AG04450 (cell line): ENCODE measurements at places on chromosomes 2 and 18. TPM values are rescaled to one million over a fixed set of nuclear protein-coding genes. Genes with fewer than 3 reads are reported as not detected.

GRCh38 chr2:15363734-15364133, 197.4 kb downstream of the NBAS start:
- DNase-seq = no peak

- DNase-seq = no peak
Measured at GRCh38 chr2:39491653-39492052, 54.6 kb upstream of the MAP4K3 start.

- DNase-seq = no peak
Measured at GRCh38 chr2:47616506-47616905, 166.4 kb upstream of the MSH6 start.

DNA sequence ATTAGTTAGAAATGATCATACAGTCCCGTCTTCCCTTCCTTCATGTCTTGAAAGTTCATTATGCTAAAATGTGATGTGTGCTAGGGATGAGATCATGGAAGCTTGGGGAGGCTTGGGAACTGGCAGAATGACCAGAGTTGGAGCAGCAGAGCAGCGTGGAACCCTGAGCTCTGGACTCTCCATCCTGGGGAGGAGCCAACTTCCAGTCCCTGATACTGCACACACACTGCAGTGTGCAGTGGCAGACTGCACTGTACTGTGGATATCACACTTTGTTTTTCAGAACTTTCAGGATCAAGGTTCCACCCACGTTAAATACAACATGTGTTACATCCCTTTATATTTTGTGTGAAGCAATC, 27.3 kb upstream of the GREB1 start:
- DNase-seq = no peak

- DNase-seq = no peak
Measured at GRCh38 chr18:40004246-40004645, 1950.8 kb upstream of the PIK3C3 start.

GRCh38 chr2:148586522-148587128, 57.9 kb upstream of the EPC2 start:
- DNase-seq = no peak

GRCh38 chr2:79820281-79820680, 307.4 kb downstream of the CTNNA2 start:
- DNase-seq = no peak

GRCh38 chr2:222690564-222691200, 19.2 kb downstream of the MOGAT1 start:
- peak; percentile 56 for DNase-seq

DNA sequence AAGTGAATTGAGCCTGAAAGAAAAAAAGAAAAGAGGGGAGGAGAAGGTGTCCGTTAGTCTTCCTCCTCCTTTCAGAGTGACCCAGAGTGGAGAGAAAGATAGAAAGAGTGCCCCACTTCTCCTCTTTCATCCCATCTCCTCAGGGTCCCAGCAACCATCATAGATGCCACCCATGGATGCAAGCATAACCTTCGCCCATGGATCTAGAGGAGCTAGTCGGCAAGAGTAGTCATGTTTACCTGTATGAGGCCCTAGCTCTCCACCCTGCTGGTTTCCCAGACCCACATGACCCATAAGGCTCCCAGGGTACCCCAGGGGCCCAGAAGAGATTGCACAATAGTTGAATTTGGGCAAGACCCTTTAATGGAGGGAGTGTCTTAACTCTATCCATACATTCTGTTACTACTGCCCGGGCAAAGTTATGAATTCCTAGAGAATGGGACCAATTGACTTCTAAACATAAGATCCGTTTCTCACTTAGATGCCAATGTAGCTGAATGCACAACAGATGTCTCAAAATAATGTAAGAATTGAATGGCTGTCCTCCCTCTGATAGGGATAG, 56.1 kb upstream of the CDCA7 start:
- no peak for DNase-seq

DNA sequence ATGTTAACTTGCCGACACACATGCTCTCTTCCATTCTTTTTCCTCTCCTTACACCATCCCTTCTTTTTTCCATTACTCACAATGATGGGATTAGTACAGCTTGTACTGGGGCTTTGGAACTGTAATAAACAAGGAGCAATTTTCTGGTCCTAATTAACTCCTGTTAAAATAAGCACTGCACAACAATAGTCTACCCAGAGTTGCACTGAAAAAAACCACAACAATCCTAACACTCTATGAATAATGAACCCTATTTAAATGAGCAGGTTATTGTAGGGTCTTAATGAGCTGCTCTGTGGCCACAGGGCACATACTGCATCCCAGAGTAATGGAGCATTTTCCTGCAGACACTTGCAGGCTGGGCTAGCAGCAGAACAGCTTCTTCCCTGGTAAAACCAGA, 380.3 kb downstream of the NRXN1 start:
- no peak for DNase-seq

GRCh38 chr18:62346333-62347088, 21.4 kb downstream of the TNFRSF11A start:
- no peak for DNase-seq

GRCh38 chr2:240935103-240935876, 29.2 kb downstream of the CROCC2 start:
- no peak for DNase-seq

DNA sequence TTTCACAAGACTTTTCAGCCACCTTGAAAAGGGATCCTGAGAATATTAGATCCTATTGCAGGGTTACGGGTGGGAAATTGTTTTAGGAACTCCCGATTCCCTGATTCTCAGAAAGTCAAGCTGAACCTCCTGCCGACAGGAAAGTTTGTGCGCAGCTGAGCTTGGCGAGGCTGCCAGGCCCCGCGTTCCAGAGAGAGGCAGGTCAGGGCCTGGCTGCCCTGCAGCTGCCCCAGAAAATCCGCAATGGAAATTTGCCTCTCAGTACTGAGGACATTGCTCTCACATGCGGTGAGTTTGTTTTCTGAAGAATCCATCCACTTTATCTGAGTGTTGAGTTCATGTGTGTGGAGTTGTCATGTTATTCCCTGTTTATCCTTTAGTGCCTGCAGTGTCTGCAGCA, 144.2 kb downstream of the RTP5 start:
- DNase-seq = no peak

GRCh38 chr2:64749446-64749845, 95.7 kb upstream of the SERTAD2 start:
- no peak for DNase-seq

- DNase-seq = no peak
Measured at GRCh38 chr2:141417246-141417797, 713.5 kb downstream of the LRP1B start.

- no peak for DNase-seq
Measured at GRCh38 chr2:206799083-206799482, 33.7 kb downstream of the FASTKD2 start.

DNA sequence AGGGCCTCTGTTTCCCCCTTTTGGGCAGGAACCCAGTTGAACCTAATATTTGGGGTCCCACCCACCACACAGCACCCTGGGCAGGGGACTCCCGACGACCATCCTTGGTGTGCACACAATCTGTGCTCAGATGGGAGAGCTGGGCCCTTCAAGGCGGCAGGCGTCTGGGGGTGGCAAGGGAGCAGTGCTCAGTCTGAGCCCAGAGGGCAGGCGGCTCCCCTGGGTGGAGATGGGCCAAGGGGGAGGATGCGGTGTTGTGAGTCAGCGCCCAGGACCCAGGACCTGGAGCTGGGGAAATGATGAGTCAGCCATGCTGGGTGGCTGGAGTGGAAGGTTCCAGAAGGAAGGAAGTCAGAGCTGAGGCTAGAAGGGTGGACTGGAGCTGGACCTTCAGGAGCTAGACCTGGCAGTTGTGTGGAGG, 3.8 kb downstream of the PROM2 start:
- no peak for DNase-seq

- no peak for DNase-seq
Measured at GRCh38 chr2:24586955-24587354, 95.9 kb downstream of the NCOA1 start.

PLEKHH2 gene
- polyA plus RNA-seq = 4.5 and 6.0 TPM in 2 replicates

HRH4 gene
- polyA plus RNA-seq = 0.01 TPM in 1 of 2 replicates, not detected in the other

MREG gene
- 2.3 and 2.6 TPM in 2 replicates for polyA plus RNA-seq
